ENCODE measurements at places on chromosomes 12 and 14.

- DNase-seq: no peak
These were observed 6.0 kb downstream of the ULK1 start for GRCh38 chr12:131900397-131900796.

GRCh38 chr12:9868311-9868801, 798 bp downstream of the CLEC2B start:
- DNase-seq: no peak

DNA sequence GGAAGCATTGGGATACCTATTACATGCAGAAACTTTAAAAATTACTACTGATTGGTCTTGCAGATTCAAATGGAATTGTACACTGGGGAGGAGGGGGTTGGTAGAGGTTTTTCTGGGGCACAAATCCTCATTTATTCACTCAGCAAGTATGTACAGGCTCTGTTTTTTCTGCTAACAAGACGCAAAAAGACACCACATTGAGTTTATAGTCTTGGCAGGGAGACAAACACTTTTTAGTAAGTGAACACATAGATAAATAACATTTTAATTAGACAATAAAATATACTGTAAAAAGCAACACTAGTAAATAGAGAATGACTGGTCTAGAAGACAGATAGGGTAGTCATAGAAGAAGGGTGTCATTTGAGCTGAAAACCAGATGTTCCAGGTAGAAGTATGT, 23.8 kb downstream of the GLIPR1L2 start:
- DNase-seq: no peak

DNA sequence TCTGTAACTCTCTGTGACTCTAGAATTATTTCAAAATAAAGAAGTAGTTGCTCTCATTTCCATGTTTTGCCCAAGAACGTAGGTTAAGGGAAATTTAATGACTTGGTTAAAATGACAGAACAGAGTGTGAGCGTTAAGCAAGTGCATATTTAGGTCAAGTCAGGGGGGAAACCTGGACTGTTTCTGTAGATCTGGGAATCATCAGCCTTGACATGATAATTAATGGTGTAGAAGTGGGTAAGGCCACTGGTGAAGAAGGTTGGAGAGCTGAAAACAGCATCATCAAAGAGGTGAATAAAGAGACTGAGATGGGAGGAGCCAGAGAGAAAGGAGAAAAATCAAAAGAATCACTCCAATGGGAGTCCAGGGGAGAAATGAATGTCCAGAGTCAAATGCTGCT, 49.4 kb upstream of the STK38L start:
- DNase-seq: no peak

DNA sequence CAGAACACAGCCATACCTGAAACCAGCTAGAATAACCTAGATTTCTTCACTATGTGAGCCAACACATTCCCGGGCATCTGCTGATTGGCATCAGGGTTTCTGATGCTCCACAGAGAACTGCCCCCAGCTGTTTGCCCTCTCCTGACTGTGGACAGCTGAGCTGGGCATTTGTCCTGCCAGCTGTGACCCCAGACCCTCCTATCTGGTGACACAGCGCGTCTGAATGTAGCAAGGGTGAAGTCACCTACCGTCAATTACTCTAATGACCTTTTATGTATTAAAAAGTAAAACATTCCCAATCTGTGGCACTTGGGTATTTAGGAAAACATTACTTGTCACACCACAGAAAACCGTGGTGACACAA, 29.7 kb upstream of the SFSWAP start:
- no peak for DNase-seq

- no peak for DNase-seq
These were observed 116.2 kb downstream of the DIP2B start for GRCh38 chr12:50620978-50621360.

DNA sequence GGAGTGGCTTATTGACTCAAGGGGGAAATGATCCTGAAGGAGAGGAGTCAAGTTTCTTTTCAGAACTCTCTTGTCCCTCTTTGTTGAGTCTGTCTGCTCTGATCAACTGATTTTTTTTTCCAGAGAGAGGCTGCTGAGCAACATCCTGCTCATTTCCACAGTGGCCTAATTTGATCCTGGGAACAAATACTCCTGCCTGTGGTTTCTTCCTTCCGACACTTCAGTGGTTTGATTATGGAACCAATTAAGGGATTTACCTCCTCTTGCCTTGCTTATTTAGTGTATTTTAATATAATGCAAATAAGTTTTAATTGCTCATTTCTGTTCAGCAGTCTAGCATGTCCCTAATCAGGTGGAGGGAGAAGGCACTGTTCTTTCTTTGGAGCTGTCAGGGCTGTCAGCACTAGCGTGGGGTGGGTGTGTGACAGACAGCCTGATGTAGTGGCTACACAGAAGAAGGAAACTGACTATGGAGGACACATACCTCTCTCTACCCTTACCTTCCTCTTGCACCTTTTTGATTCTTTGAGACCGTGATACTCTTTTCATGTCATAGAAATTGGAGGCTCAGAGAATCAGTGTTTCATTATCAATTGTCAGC, 344.9 kb upstream of the STXBP6 start:
- no peak for DNase-seq

DNA sequence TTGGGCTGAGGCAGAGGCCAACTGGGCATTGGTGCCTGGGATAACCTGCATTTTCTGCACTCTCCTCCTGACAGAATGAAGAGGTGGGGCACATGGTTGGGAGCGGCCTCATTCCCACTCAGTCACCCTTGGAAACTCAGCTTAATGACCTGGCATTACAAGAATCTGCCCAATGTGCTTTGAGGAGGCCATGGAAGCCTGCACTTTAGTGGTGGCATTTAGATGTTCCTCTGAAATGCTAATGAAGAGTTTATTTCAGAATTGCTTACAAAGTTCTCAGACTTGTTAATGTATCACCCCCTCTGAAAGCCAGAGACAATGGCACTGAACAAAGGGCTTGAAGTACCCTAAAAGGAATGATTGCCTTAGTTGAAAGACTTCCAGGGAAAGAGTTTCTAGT, 71.4 kb upstream of the PARP11 start:
- DNase-seq: no peak

DNA sequence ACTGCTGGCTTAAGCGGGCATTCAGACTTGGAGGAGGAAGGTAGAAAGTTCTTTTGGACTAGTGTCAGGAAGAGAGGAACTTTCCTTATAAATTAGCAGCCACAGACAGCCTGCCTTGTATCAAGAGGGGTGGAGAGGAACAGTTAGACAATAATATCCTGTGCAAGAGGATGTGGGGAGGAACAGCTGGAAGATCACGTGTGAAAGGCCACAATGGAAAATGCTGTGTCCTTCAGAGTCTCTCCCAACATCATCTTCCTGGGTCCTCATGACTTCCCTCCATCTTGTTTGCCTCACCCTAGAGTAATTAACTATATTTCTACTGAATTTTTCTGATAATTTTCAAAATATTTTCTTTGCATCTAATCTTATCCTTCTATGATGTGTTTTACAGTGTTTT, 117.4 kb downstream of the MGAT4C start:
- DNase-seq: no peak

- no peak for DNase-seq
These were observed 256.5 kb upstream of the USP15 start for GRCh38 chr12:62003701-62004100.

- no peak for DNase-seq
These were observed 123.4 kb downstream of the SLC5A8 start for GRCh38 chr12:101086490-101087135.

GRCh38 chr12:117067638-117068037, 31.6 kb downstream of the TESC start:
- DNase-seq: no peak

DNA sequence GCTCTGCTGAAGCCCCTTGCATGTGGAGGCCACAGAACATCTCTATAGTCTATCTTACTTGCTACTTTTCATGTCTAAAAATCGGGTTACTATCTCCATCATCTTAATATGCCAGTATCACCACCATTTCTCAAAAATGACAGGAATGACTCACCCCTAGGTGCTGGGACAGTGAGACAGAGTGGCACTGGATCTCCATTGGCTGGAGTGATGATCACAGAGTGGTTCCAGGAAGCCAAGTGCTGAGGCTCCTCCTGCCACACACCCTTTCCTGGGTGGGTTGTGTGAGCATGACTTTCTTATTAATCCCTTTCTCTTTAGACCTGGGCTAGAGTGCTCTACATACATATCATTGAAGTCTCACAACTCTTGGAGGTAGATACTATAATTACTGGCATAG, 3.3 kb upstream of the ASCL1 start:
- DNase-seq: no peak

DNA sequence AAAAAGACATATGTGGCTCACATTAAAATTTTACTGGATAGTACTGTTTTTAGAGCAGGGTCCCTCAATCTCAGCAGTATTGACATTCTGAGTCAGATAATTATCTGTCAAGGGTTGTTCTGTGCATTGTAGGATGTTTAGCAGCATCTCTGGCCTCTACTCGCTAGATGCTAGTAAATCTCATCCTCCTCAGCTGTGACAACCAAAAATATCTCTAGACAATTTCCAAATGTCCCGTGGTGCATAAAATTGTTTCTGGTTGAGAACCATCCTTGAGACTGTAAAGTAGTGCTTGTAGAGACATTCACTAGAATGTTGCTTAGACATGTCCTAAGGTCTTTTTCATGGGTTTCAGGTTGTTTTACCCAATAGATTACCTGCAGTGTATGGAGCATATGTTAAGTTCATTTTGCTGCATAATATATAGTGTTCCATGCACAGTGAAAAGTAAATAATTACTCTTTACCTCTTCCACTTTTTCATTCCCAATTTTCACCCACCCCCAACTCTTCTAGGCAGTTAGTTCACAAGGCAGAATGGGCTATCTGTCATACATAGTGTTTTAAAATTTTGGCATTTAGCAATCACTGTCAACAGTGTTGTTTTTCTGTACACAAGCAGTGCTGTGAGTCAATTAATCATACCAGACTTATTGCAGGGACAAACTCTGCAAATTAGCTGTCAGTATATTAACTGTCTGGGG, 200.2 kb upstream of the SLC38A2 start:
- no peak for DNase-seq

- DNase-seq: peak; percentile 46
These were observed 365 bp upstream of the CCDC88C start for GRCh38 chr14:91417983-91418386.

GRCh38 chr14:33534632-33535031, 416.2 kb downstream of the EGLN3 start:
- no peak for DNase-seq

- DNase-seq: no peak
These were observed 138.8 kb downstream of the CALM1 start for GRCh38 chr14:90535556-90536090.

DNA sequence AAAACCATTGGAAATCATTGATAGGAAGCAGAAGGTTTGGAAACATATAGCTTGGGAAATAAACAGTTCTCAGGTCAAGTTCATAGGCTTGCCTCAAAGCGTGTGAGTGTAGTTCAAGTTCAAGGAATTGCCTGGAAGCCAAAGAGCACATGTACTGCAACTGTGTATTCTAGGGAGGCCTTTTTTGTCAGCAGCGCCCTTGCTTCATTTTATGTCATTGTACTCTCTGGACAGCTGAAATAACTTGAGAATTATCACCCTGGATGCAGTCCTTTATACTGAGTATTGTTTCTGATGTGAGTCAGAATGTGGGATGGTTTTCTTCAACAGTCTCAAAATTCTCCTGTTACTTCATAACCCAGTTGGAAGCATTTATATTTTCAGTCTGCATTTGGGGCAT, 16.0 kb upstream of the EVL start:
- DNase-seq: no peak

- no peak for DNase-seq
These were observed 158.0 kb downstream of the RIMBP2 start for GRCh38 chr12:130557886-130558765.

- no peak for DNase-seq
These were observed 2.0 kb upstream of the SLCO1B3 start for GRCh38 chr12:20808521-20808920.

- no peak for DNase-seq
These were observed 16.7 kb upstream of the FAM234B start for GRCh38 chr12:13027508-13027907.

GRCh38 chr14:99564256-99564925, 39.6 kb downstream of the CCDC85C start:
- no peak for DNase-seq

- DNase-seq: no peak
These were observed 222.2 kb downstream of the FLRT2 start for GRCh38 chr14:85752175-85752574.

- DNase-seq: peak; percentile 16
These were observed 815 bp downstream of the NID2 start for GRCh38 chr14:52067873-52068614.

Data from T-helper 2 cell (primary cell).